ENCODE measurements at places on chromosomes 16 and 17. TPM values are rescaled to one million over a fixed set of nuclear protein-coding genes. Genes with fewer than 3 reads are reported as not detected.

Gene SLFN14
- not detected for total RNA-seq

Gene ATMIN
- total RNA-seq = 33.5 TPM

Gene CEP131
- total RNA-seq = 9.1 TPM

Gene RPH3AL
- total RNA-seq = 0.80 TPM

All from epithelial cell of alveolus of lung (primary cell).